Bronchus fibroblast of lung (primary cell): ENCODE measurements at places on chromosomes 2 and 18. TPM values are rescaled to one million over a fixed set of nuclear protein-coding genes. Genes with fewer than 3 reads are reported as not detected.

Gene DYNAP
- total RNA-seq, result not detected in 2 replicates

Gene BOLA3
- total RNA-seq, result 89.8 and 129 TPM in 2 replicates

Gene SH3BP4
- 61.0 and 62.1 TPM in 2 replicates for total RNA-seq

Gene ALPG
- not detected in 2 replicates for total RNA-seq

Gene ERFE
- 4.2 TPM in 2 replicates for total RNA-seq

Gene GALNT13
- total RNA-seq, result under 0.01 and 0.15 TPM in 2 replicates

Gene CYBRD1
- total RNA-seq, result 38.7 and 40.5 TPM in 2 replicates

Gene RNPEPL1
- 19.8 and 27.5 TPM in 2 replicates for total RNA-seq

Gene IL36G
- total RNA-seq, result not detected in 2 replicates

Gene PLA2R1
- total RNA-seq, result 1.3 and 1.5 TPM in 2 replicates

Gene PJVK
- total RNA-seq, result 0.84 and 0.89 TPM in 2 replicates

Gene POTEJ
- not detected in 2 replicates for total RNA-seq

Gene COX7A2L
- total RNA-seq, result 197 and 210 TPM in 2 replicates

Gene KCNG2
- 1.9 and 3.9 TPM in 2 replicates for total RNA-seq

Gene CCDC85A
- total RNA-seq, result 0.15 and 0.34 TPM in 2 replicates

Gene SAG
- not detected in 2 replicates for total RNA-seq
